HT1080 (cell line): ENCODE measurements at places on chromosomes 2 and 18. TPM values are rescaled to one million over a fixed set of nuclear protein-coding genes. Genes with fewer than 3 reads are reported as not detected.

- DNase-seq = no peak
Observed at GRCh38 chr2:157394928-157395327, 49.0 kb downstream of the CYTIP start.

- no peak for DNase-seq
Observed at GRCh38 chr2:72330652-72331051, 183.0 kb upstream of the CYP26B1 start.

DNA sequence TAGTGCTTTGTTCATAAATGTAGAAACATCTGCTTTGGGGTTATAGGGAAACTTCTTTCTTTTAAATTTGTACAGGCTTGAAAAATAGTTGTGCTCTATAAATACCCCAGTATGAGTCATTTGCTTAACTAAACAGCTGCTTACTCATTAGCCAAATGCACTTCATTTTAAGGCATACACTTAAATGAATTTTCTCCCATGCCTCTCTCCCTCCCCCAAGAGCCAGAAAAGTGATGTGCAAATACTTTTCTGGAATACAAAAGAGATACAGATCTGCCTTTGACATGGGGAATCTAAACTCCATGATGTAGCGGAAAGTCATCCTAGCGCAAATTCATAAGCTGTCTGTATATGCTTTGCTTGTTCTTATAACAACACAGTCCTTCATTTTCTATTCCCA lies 469.4 kb downstream of the DLGAP1 start:
- peak; percentile 40 for DNase-seq

- DNase-seq = no peak
Observed at GRCh38 chr2:103159018-103159417, 397.2 kb downstream of the TMEM182 start.

DNA sequence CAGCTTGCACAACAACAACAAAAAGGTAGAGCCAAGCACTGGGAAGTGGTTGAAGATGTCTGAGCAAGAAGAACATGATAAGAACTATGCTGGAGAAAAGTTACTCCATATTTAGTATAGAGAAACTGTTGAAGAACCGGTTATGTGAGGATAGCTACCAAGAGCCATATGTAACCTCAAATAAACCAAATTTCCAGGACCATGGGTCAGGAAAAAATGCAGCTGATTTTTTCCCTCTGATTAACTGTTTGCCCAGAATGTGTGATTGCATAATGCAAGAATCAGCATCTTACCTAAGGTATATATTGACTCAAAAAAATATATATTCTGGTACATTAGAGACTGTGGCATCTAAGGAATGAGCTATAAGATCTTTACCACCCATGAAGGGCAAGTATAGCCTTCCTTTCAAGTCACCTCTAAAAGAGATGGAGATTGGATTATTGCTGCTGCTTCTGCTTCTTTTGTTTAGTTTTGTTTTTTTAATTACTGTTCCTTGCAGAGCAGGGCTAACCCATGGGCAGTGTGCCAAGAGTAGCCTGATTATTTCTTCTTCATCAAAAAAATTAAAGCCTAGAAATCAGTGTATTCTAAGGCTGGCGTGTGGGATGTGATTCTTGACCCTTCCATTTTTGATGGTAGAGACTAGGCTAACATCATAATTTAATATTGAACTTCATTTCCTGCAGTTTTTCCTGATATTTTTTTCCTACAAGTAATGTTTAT lies 76.9 kb upstream of the MAP3K20 start:
- DNase-seq = no peak

DNA sequence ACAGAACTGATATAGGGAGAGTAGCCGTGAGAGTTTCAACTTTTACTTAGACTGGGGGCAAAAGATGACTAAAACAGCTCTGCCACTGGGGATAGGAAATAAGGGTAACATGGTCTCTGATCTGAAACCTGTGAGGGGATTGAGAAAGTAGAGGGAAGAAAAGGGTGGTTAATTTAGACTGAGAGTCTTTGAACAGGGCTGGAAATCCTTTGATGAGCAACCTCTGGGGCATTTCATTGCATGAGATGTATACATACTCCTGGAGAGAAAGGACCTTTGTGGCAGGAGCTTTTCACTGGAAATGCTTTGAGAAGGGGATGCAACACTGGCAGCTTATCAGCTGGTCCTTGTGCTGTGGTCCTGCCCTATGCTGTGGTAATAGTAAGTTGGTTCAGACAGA lies 9.4 kb downstream of the GALNT1 start:
- DNase-seq = no peak

GRCh38 chr18:9742524-9743131 lies 34.5 kb downstream of the RAB31 start:
- peak; percentile 83 for DNase-seq

DNA sequence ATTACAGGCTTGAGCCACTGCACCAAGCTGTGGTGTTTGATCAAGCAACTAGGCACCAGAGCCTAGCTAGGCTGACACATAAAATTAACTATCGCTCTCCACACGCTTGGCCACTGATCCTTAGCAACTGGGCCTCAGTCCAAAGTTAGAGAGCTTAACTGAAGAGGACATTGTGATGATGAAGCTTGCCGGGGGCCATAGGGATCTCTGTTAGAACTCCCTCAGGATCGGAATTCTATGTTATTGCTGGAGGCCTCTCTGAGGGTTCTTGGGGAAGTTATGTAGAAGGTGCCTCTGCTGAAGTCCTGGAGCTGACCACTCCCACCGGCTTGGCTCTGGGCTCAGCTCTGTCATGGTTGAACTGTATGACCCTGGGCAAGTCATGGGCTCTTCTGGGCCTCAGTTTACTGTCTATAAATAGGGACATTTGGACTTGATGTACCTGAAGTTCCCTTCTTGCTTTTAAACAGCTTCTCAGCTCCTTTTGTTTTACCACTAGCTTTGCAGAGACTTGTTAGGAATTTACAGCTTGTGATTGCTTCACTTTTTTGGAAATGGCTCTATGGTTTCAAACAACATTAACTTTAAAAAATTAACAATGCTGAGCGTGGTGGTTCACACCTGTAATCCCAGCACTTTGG lies 44.1 kb downstream of the GATA6 start:
- no peak for DNase-seq

GRCh38 chr2:65500310-65501040 lies 68.1 kb upstream of the SPRED2 start:
- DNase-seq = no peak

- no peak for DNase-seq
Observed at GRCh38 chr18:13125191-13125590, 93.4 kb upstream of the LDLRAD4 start.

- peak; percentile 52 for DNase-seq
Observed at GRCh38 chr2:159616286-159616701, at the start of gene BAZ2B. BAZ2B (minus strand) TSS chr2:159616548; CDS start chr2:159478719, 137,829 bp downstream.

GRCh38 chr2:95019572-95019971 lies 5.9 kb upstream of the MAL start:
- no peak for DNase-seq

DNA sequence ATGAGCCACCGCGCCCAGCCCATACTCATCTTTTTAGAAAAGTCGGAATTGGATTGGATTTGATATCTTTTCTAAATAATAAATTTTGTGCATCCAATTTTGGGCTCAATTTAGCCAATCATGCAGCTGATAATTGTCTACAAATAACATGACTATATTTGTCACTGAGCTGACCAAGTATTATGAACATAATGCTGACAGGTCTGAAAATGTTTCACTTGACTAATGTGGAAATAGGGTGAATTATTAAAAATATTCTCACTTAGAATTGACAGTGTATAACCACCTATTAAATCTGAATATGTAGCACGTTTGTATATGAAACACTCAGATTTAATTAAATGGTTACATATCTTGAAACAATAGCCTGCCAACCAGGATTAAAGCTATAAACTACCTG lies 657.2 kb upstream of the FSHR start:
- no peak for DNase-seq

DNA sequence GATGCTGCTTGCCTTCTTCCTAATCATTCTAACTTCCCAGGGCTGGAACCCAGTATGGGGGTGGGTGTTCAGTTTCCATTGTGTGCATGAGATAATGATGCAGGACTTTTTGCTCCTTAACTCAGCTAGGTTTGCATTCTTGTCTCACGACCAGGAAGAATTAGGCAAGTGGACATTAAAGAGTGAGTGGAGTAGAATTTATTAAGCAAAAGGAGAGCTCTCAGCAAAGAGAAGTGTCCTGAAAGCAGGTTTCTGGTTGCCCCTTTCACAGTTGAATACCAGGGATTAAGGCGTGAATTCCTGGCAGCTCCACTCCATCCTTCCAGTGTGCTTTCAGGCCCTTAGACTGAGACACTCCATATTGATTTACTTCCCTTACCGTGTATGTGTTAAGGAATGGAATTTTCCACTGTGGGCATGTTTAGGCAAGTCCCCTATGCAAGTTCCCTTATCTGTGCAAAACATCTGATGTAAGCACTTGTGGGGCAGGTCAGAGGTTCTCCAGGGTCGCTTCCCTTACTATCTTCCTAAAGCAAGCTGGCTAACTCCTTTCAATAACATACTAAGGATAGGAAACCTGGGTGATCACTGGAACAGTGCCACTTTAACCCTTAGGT lies 126.5 kb downstream of the GPR39 start:
- DNase-seq = no peak

GRCh38 chr2:31429759-31430438 lies 15.4 kb upstream of the XDH start:
- peak; percentile 91 for DNase-seq

DNA sequence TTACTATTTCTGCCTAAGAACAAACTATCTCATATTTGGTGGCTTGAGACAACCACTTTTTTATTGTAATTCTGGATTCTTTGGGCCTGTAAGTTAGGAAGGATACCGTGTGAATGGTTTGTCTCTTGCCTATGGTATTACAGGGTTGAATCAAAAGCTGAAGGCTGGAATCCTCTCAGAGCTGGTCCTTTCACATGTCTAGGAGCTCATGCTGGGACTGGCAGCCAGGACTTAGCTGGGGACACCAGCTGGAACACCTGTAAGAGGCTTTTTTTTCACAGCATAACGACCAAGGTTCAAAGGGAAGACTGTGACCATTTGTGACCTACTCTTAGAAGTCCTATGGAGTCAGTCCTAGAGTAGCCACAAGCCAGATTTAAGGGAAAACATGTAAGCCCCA lies 226.3 kb downstream of the ZNF804A start:
- no peak for DNase-seq

GRCh38 chr2:156704617-156705016 lies 268.4 kb downstream of the GPD2 start:
- no peak for DNase-seq

DNA sequence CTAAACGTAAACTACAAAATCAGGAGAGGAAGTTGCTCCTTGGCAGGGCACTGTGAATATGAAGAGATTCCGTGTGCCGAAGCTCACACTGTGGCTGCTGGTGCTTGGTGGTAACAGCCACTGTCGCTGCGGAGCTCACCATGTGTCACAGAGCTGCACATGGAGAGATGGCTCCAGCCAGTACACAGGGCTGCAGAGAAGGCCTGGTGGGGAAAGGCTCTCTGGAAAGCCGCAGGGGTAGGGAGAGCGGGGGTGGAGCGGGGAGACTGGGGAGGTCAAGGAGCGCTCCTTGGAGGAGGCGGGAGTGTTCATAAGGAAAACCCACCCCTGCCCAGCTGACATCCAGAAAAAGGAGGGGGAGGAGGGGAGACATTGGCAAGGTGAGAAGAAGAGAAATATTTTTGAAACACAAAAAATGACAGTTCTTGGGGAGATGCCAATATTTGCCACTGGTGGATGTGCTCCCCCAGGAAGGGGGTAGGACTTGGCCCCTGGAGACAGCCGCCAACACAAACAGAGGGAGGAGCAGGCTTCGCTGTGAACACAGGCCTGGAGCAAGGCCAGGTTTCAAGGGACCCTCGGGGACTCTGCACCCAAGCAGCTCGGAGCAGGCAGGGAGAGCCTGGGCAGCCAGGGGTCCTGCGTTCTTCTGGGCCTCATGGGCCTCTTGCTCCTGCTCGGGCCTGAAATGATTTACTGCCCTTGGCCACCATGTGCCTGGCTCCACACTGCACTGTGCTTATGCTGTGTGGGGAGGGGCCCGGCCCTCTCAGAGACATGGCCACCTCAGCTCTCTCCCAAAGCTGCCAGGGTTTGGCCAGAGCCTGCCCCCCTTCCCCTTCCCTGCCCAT lies 102.6 kb upstream of the GLI2 start:
- DNase-seq = no peak

DNA sequence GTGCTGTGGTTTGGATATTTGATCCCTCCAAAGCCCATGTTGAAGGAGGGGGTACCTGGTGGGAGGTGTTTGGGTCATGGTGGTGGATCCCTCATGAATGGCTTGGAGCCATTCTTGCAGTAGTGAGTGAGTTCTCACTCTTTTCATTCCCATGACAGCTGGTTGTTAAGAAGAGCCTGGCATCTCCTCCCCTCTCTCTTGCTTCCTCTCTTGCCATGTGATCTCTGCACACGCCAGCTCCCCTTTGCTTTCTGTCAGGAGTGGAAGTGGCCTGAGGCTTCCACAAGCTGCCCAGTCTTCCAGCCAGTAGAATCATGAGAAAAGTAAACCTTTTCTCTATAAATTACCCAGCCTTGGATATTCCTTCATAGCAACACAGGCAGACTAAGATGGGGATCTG lies 8.6 kb downstream of the ADD2 start:
- DNase-seq = no peak

DNA sequence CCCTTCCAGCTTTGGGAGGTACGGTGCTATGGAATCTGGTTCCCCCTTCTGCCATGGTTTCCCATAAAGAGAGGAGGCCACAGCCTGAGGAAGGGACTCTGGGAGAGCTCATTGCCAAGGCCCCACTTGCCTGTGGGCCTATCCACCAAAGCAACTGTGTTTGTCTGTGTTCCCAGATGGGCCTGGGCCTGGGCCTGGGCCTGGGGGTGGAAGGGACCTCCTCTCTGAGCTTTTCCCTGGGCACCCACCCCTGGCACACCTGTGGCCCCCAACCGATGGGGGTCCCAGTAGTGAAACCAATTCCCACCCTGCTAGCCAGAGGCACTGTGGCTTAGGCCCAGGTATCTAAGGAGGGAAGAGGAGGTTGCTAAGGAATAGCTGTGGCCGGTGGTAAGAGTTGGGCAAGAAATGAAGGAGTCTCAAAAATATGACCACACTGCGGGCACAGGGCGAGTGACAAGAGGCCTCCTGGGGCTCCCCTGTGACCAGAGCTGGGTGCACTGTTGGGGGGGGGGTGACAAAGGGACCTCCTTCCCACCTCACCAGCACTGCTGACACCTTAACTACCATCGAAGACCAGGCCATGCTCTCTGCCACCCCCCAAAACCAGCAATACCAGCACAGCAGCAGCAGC lies 4.9 kb upstream of the DUSP2 start:
- no peak for DNase-seq

Gene DLX2
- 0.53 and 1.1 TPM in 2 replicates for total RNA-seq

Gene TUBA4A
- total RNA-seq = 140 and 154 TPM in 2 replicates

Gene LDLRAD4
- total RNA-seq = not detected in 2 replicates

Gene ABCB11
- total RNA-seq = under 0.01 TPM in 1 of 2 replicates, not detected in the other
